ENCODE measurements at places on chromosomes 2 and 18. TPM values are rescaled to one million over a fixed set of nuclear protein-coding genes. Genes with fewer than 3 reads are reported as not detected.

GRCh38 chr2:33491441-33492084, 15.1 kb downstream of the RASGRP3 start:
- no peak for DNase-seq

DNA sequence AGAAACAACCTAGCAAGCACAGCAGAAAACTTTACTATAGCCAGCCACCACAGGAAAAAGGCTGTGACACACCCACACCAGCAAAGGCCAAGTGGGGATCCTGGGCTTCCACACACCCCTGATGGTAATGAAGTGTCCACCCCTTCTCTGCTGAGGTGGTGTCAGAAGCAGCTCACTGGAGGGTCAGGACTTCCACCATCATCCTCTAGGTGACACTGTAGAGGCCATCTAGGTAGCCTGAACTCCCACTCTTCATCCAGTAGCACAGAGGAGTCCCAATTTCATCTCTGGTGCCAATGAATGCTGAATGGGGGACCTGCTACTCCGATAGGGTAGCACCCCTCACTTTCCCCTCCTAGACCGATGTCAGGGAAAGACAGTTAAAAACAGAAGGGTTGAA, 1544.4 kb downstream of the LRP1B start:
- no peak for DNase-seq

DNA sequence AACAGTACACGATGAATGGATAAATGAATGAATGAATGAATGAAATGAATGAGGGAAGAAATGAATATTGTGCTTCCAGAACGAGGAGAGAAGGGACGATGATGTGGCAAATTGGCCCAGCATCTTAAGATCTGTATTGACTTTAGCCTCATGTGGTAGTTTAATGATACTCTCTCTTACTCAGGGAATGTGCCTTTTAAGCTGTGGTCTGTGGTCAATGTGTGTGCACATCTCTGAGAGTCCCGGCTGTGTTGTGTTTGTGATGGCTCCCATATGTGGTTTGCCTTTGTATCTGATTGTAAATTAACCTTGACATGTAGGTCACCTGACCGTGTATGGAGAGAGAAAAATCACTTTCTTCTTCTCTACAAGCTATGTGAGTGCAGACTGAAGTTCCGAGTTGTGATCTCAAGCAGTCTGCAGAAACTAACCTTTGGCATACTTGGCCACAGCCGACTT, 91.2 kb downstream of the NEDD4L start:
- DNase-seq, result peak; percentile 22

- DNase-seq, result no peak
These were observed 24.6 kb upstream of the CREB1 start for GRCh38 chr2:207505171-207505570.

DNA sequence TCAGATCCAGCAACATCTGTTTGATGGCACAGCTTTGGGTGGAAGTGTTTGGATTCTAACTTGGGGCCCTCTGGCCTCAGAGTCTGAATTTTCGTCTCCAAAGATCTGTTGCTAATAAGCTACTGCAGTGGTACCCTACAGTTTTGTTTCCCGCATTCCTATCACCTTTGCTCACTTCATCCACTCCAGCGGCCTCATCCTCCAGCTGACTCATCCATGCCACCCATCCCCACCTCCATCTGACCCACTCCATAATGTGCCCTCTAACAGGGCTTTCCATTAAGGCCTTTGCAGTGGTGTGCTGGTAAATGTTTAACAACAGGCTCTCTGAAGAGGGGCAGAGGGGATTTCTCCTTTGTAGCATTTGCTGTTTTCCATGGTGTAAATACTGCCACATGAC, 225.5 kb downstream of the TGIF1 start:
- no peak for DNase-seq

DNA sequence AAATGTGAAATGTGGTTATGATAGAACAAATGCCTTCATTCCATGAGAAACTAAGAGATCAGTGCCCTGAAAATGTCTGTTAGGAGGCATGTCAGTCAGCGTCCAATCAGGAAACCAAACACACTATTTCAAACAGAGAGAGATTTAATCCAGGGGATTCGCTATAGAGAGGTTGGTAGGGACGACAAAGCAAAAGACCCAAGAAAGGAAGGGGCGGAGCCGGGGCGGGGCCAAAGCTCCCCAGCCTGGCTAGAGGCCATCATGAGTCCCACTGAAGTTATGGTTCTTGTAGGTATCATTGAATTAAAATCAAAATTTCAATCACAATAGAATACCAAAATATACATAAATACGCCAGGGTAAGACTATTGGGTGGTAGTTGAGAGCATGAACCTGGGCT, 32.9 kb upstream of the RNF149 start:
- DNase-seq, result no peak

- DNase-seq, result no peak
These were observed 834.5 kb upstream of the SALL3 start for GRCh38 chr18:78145096-78145495.

GRCh38 chr18:6553234-6553900, 138.7 kb upstream of the L3MBTL4 start:
- DNase-seq, result no peak

DNA sequence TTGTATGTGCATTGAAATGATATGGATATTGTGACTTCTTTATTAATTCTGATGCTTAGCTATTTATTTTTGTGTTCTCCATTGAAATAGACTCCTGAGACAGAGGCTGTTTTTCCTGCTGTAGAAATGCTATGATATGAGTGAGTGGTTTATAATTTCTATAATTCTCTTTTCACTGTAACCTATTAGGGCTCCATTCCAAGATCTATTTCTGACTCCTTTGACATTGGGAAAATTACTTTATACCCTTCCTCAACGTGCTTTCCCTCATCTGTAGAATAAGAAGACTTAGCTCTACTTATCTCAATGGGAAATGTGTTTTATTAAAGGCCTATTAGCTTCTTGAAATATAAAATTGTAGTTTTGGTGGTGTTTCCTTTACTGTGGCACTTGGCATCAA, 144.5 kb upstream of the RPRM start:
- no peak for DNase-seq

DNA sequence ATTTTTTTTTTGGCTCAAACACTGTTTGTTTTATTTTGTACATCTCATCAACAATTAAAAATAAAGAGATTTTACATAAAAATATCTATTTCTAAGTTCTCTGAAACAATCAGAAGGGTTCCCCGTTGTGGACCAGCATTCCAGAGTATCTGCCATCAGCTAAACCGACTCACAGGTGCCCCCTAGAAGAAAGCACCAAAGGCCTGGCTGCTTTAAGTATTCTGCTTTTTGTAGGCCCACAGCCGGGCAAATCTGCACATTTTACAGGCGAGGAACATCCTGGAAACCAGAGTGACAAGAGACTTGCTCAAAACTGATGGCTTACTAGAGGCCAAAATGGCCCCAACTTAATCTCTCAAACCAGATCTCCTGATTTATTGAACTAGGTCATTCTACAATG, 82.2 kb upstream of the SETBP1 start:
- DNase-seq, result no peak

GRCh38 chr2:98188351-98189046, 101.5 kb downstream of the VWA3B start:
- DNase-seq, result no peak

DNA sequence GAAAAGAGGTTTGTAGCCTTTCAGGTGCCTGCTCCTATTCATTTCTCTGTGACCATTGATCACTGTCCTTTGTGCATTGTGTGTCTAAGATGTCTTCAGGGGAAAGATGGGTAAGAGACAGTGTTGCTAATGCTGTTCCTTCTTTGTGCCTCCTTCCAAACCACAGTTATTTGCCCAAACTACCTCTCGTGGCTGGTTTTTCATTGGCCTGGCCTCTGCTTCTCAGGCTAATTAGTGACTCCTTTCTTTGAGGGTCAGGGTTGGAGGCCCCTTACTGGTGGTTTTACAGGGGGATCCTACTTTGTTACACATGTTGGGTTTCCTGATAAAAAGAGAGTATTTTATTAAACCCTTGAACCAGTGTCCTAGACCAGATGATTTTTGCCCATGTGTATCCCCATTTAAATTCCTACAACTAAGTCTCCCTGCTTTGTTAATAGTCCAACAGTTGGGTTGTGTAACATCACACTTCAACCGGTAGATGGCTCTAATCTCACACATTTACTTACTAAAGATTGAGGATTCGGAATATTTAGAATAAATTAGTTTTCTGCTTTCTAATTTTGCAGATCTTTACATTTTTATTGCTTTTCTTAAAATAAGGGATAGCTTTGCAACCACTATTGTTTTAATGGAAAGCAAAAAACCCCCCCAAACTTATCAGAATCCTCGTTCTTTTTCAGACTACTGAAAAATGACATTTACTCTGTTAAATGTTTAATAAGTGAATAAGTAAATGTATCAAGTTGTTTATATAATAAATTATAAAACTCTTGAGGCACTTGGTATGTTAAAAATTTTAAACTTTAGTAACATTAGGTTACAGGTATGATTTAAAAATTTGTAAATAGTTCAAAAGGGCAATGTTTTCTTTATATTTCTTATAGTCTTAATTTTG, 2.4 kb downstream of the MARS2 start:
- no peak for DNase-seq

The PROC gene
- not detected for total RNA-seq

The ALPP gene
- total RNA-seq, result not detected

The ZDBF2 gene
- 10.1 TPM for total RNA-seq

The DNAJC5G gene
- not detected for total RNA-seq
